Vagina (tissue), 2 donors: ENCODE measurements at places on chromosomes 2 and 18.

DNA sequence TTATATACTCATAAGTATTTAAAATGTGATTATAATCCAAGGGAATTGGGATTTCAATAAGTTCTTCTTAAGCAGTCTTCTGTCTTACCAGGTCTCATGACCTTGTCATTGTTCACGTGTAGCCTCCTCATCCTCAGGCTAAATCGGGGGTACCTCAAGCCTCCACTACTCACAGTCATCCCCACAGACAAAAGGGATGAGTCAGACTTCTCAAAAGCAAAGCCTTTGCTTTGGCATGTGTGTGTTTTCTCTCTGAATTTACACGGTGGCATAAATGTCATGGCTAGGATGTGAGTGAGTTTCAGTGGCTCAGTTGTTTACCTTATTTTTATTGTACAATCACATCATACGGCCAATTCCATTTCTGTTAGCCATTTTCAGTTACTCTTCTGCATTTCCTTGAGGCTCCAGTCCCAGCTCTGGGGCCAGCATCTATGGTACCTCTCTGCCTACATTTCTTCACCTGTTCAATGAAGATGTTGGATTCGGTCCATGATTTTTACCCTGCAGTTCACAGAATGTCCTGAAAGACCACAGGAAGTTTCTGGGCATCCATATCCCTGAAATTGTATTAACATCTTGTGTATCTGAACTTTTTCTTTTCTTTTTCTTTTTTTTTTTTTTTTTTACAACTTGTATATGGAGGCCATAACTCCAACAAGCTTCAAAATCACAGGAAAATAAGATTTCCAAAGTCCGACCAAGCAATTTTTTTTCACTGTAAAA is 195.3 kb downstream of the FHOD3 start:
- no peak overlapping the region for H3K27ac ChIP-seq
- no peaks in the 10 kb centered on the region for H3K27me3 ChIP-seq
- no peak overlapping the region for H3K4me3 ChIP-seq
- no peaks in the 10 kb centered on the region for H3K4me1 ChIP-seq
- no peak for DNase-seq

DNA sequence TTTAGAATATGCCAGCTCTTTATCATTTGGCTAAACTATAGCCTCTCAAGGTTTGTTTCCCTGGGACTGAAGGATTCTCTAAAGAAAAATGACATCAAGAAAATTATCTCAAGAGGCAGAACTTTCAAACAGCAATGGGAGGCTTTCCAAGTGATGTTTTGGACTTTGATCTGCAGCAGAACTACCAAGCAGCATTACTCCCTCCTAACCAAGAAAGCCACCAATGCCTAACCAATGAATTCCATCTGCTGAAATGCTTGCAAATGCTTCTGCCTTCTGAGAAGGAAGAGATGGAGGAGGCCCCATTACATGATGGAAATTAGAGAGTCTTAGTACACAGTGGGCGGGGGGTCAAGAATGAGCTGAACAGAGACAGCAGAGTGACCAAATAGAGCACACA is 95.1 kb upstream of the SLC35G4 start:
- no peak overlapping the region for H3K27ac ChIP-seq
- no peak overlapping the region for H3K4me3 ChIP-seq
- DNase-seq, result no peak
- H3K27me3 ChIP-seq, result no peaks in the 10 kb centered on the region

GRCh38 chr2:149219856-149220255 is 110.5 kb upstream of the LYPD6 start:
- DNase-seq, result no peak
- no peak overlapping the region for H3K4me3 ChIP-seq
- H3K36me3 ChIP-seq, result no peaks in the 10 kb centered on the region
- H3K27ac ChIP-seq, result no peak overlapping the region
- H3K27me3 ChIP-seq, result no peaks in the 10 kb centered on the region

DNA sequence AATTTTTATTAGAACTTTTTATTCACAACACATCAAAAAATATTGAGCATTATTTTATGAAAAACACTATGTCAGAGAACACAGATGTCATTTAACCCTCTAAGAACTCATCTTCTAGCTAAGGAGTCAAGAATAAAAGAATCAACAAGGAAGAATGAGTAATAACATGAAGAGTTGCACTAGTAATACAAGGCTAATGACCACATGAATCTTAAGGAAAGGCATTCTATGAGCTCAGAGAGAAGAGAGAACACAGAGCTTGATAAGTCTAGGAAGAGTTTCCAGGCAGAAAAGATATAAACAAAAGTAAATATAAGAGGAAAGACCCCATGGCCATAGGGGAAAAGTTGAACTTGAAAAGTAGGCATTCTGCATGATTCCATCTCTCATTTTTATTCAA is 166.5 kb downstream of the MAIP1 start:
- no peaks in the 10 kb centered on the region for H3K36me3 ChIP-seq
- H3K4me3 ChIP-seq, result no peak overlapping the region
- H3K27me3 ChIP-seq, result no peaks in the 10 kb centered on the region
- no peaks in the 10 kb centered on the region for H3K4me1 ChIP-seq

GRCh38 chr2:227942021-227942420 is 70.6 kb downstream of the DAW1 start:
- no peaks in the 10 kb centered on the region for H3K27me3 ChIP-seq
- H3K27ac ChIP-seq, result no peak overlapping the region
- no peak for DNase-seq
- H3K4me1 ChIP-seq, result no peaks in the 10 kb centered on the region
- H3K36me3 ChIP-seq, result no peaks in the 10 kb centered on the region

DNA sequence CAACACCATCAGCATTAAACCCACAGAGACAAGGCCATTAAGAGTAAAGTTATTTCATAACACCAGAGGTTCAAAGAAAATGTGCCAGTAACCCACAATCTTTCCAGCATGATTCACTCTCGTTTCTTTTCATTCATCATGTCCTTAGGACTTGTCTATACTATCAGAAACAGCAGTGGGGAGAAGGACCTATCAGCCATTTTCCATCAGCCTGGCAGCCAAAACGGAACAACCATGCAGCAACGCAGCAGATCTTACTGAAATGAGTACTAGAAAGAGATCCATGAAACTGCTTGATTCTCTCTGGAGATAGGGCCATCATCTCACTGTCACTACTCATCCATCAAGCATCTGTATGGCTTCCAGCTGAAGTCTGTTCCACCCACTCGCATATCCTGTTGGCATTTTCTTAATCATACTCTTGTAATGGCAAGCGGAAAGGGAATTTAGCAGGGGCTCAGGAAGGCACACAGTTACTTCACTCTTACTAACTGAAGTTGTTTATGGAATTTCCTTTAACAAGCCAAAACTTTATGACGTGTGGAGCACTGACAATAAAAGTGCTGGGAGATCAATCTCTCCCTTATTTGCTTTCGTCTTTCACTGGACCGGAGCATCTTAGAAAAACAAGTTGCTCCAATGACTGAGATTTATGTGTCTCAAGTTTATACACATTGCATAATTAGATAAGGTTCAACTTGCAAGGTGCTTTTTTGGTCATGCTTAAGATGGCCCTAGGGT is 69.7 kb downstream of the EPHA4 start:
- no peak overlapping the region for H3K27ac ChIP-seq
- no peaks in the 10 kb centered on the region for H3K36me3 ChIP-seq
- H3K4me1 ChIP-seq, result peaks cover 11% of the 10 kb centered on the region
- no peak overlapping the region for H3K4me3 ChIP-seq
- H3K27me3 ChIP-seq, result no peaks in the 10 kb centered on the region
